ENCODE measurements at places on chromosomes 11 and 22.

DNA sequence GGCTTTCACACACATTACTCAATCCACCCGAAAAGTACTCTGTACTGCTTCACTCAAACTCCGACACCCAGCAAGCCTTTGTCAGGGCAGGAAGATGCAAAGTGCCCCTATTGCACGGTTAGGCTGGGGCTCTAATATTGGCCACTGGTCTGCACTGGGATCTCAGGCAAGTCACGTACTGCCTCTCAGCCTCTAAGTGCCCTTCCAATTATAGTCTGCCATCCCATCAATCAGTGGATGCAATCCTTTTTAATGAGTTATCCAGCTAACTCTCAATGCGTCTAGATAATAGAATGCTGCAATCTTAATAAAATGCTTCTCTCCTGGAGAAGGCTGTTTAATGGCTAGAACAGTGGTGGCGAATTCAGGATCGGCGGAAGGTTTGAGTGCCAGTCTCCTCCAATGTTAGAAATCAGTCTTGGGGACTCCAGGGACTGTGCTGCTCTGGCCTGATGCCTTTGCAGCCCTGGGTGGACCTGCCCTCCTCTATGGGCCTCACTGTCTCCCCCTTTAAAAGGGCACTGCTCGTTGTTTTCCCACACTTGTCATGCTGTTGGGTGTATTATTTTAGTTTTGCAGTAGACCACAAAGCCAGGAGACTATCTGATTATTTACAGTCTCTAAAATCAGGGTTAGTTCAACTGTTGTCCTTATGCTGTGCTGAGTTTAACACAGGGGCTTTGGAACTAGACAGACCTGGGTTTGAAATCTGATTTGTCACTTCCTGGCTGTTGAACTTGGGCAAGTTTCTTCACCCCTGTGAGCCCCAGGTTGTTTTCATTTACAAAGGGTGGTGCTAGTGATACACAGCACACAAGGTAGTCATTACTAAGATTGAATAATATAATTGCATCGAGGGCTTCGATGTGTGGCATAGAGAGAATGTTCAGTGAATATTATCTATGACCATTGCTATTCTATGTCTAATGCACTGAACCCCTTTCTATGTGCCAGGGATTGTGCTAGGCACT is 36.7 kb downstream of the CLMP start:
- no peak for DNase-seq

- no peak for DNase-seq
Observed at GRCh38 chr11:17260020-17260419, 16.5 kb upstream of the NUCB2 start.

GRCh38 chr11:131962818-131963217 is 592.4 kb downstream of the NTM start:
- no peak for DNase-seq

GRCh38 chr11:74570266-74571061 is 21.9 kb upstream of the POLD3 start:
- DNase-seq, result peak; percentile 4

GRCh38 chr11:70471254-70471653 is 72.9 kb downstream of the CTTN start:
- DNase-seq, result no peak

- DNase-seq, result no peak
Observed at GRCh38 chr11:86668929-86669328, 3.5 kb downstream of the ME3 start.

- DNase-seq, result no peak
Observed at GRCh38 chr11:118658429-118659313, 20.8 kb downstream of the TREH start.

GRCh38 chr11:34839969-34840368 is 76.2 kb downstream of the APIP start:
- no peak for DNase-seq

GRCh38 chr11:111886032-111886431 is 6.7 kb downstream of the CFAP68 start:
- DNase-seq, result no peak

DNA sequence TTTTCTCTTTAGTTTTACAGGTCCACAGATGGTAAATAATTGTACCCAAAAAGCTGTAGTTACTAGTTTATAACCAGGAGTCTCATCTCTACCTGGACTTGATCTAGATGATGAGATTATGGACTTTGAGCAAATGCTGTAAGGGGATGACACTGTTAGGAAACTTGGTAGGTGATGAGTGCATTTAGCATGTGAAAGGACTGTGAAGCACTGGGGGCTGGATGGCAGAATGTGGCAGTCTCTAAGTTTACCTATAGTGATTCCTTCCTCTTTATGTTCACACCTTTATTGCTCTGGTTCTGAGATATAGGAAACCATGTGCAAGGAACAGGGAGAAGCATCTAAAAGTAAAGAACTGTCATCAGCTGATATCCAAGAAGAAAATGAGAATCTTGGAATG is 230.7 kb upstream of the CHORDC1 start:
- no peak for DNase-seq

GRCh38 chr22:45210174-45210573 is 30.5 kb downstream of the KIAA0930 start:
- no peak for DNase-seq

GRCh38 chr11:9528136-9528501 is 45.4 kb upstream of the WEE1 start:
- DNase-seq, result no peak

GRCh38 chr22:19844377-19845053 is 10.2 kb downstream of the GNB1L start:
- DNase-seq, result no peak

- DNase-seq, result no peak
Observed at GRCh38 chr22:20637750-20638506, 130.5 kb downstream of the MED15 start.

- DNase-seq, result no peak
Observed at GRCh38 chr22:42872821-42873220, 15.7 kb upstream of the ARFGAP3 start.

DNA sequence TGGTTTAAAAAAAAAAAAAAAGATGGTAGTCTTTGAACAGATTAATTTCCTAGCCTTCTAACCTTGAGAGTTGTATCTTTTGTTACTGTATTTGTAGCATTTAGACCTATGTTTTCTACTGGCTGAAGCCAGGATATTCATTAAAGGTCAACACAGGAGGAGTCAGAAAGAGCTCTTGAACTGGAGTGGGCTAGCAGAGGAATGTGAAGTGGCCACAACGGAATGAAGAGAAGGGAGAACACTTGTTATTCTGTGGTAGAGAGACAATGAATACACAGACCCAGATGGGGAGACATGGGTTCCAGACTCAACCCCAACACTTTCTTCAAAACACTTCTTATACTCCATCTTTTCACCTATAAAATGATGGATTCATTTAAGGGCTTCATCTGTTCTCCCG is 88.1 kb downstream of the RELT start:
- DNase-seq, result no peak

GRCh38 chr11:66328031-66328301 is 8.3 kb downstream of the RIN1 start:
- DNase-seq, result no peak

DNA sequence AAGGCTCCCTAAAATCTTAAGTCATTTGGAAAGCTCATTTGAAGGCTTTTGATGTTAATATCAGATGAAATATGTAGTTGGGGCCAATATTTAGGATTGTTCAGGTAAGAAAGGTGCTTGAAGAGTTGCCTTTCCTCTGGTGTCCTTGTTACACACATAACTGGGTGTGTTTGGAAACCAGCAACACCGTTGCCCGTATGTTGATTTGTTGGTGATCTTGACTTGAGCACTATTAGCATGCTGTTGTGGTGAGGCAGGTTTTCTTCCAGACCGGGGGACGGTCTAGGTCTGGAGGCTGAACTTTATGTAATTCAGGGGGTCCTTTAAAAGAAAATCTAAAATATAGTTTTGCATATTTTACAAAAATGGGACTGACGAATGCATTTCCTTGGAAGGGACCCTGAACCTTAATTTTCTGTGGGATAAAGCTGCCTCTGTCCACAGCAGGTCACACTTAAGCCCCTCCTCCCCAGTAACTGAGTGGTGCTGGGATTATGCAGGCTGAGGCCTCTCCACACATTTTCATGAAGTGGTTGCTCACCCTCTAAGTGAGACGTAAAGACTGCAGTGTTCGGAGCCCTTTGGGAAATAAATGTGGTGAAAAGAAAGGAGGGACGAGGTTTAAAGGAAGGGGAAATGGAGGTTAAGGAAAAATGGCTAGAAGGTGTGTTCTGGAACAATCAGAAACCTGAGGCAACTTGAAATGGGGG is 1.8 kb downstream of the YWHAH start:
- no peak for DNase-seq

DNA sequence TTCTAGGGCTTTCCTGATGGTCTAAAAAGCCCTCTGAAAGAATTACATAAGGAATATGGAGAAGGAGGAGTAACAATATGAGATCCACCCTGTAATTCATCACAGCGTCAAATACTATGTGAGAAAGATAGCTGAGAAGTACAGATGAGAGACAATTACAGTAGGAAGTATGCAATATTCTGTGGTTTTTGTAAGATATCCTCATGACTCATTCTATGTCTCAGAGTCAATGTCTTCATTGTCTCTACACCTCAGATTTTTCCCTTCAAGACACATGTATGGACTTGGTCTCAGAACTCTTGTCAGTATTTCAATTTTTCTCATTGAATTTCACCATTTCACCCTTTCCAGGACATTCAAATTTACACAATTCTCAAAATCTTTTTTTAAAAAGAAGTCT is 343.3 kb upstream of the CTSC start:
- DNase-seq, result no peak

DNA sequence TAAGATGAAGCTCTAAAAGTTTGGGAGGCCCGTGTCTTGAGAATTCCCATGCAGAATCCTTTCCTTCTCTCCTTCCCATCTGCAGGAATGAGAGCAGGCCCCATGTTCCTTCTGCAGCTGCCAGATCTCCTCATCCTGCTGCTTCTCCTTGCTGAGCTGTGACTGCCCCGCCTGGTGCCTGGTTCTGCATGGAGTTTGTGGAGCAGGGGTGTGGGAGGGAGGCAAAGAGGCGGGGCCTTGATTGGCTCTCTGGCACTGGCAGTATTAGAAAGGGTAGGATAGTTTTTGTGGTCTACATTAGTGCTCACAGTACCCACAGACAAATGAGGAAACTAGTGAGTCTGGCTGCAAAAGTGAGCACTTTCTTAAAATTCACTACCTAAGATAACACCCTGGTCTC is 91.1 kb upstream of the CLPB start:
- DNase-seq, result no peak

DNA sequence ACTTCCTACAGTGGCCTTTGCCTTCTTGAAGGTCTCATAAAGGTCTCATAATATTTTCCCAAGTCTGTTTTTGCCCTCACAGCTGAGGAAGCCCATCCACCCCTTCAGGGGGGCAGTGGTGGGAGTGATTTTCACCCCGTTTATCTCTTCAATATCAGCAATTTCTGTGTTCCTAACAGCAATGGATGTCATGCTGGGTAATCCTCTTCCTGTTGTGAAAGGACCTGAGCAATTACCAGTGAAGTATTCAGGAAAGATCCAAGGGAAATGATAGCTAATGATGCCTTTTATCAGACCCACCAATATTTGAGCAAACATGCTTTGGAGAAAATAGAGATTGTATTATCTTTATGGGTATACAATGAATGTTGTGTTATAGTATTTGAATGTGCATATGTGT is 226.9 kb downstream of the INSC start:
- no peak for DNase-seq

DNA sequence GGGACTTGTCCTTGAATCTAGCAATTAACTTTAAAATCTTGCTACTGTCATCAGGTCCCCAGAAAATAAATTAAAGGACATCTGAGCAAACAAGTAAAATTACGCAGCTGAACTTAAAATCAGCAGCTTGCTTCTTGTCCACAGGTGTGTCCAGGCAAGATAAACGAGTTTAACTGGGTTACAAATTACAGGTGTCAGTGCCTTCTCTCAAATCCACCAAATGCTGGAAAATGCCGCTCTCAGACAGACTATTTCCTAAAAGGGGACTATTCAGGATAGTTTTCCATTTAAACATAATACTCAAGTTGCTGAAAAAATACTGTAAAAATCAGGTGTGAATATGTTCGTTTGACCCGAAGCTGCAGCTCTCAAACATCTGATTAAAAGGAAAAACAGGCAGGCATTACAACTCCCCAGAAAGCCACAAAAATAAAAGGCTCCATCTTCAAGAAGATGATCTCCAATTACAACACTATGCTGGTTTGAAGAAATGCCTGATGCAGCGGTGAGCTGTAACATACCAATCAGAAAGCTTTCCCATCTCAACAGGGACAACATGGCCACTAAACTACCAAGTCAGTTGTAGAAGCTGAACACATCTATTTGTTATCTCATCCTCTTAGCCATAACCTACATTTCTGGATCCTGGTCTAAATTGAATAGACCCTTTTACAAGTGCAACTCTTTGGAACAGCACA is 82.1 kb downstream of the CADM1 start:
- DNase-seq, result no peak

DNA sequence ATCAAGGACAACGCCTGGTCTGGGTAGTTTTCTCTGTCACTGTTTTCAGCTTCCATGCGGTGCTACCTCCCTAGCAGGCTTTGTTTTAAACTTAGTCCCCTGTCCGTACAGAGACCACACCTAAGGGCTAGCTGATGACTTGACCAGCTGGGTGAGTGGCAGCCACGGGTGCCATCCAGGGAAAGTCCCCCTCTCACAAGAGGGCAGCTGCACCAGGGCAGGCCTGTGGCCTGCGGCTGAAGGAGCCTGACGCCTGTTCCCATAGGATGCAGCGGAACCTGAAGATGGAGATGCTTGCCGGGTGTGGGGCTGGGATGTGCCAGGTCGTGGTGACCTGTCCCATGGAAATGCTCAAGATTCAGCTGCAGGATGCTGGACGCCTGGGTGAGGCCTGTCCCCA is 19.9 kb downstream of the SLC25A18 start:
- no peak for DNase-seq

All from activated naive CD4-positive, alpha-beta T cell treated with Interleukin-2 at 50 U/mL for 16 hours (primary cell).